ENCODE measurements at places on chromosomes 11 and 22. TPM values are rescaled to one million over a fixed set of nuclear protein-coding genes. Genes with fewer than 3 reads are reported as not detected.
A peak's percentile ranks its signal among the peaks of the same experiment; 100 is the strongest.

CCDC116 gene
- total RNA-seq, result 0.71 TPM

DNA sequence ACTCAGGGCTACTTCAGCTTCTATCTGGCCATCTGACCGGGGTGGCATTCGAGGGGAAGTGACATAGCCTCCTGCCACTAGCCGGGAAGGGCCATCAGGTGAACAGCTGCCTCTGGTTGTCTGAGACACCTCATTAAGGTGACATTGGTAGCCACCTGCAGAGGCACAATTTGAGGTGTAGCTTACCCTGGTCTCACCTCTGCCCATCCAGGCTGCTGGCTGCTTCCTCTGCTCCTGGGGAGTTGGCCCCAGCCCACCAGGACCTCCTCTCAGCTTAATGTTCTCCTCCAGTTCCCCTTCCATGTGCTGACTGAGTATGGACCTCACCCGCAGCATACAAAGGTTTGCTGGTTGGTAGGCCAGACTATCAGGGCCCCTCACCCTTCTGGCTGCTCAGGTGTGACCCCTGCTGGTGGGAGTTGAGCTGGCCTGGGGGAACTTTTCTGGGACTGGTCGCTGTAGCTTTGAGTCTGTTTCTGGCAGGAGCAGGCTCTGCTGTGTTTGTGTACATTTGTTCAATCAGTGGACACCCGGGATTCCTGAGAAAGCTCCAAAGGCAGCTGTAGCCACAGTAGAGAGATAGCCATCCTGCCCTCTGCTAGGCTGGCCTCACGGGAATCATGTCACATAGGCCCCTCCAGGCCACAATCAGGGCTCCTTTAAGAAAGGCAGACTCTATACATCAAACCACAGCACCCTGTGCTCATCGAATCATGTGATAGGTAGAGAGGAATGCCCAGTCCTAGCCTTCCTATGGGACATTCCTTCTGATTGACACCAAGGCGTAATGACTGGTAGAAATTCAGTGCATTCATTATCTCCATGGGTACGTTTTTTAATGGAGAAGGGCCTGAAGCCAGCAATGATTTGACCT, 295.1 kb upstream of the PLET1 start:
- peak; percentile 65 for DNase-seq
- H3K27me3 ChIP-seq, result no peaks in the 10 kb centered on the region
- H3K27ac ChIP-seq, result no peak overlapping the region
- no peak overlapping the region for H3K4me3 ChIP-seq

DDTL gene
- total RNA-seq, result 3.5 TPM

- no peak overlapping the region for H3K4me3 ChIP-seq
- no peaks in the 10 kb centered on the region for H3K27me3 ChIP-seq
- DNase-seq, result no peak
- no peak overlapping the region for H3K27ac ChIP-seq
Observed at GRCh38 chr22:43851979-43852307, 10.4 kb downstream of the SULT4A1 start.

GRCh38 chr11:46315033-46315738, 32.1 kb upstream of the DGKZ start:
- DNase-seq, result peak; percentile 69
- H3K27me3 ChIP-seq, result no peaks in the 10 kb centered on the region
- H3K4me3 ChIP-seq, result no peak overlapping the region
- H3K36me3 ChIP-seq, result peaks cover 28% of the 10 kb centered on the region
- H3K27ac ChIP-seq, result no peak overlapping the region

- no peak for DNase-seq
- no peak overlapping the region for H3K4me3 ChIP-seq
- H3K27ac ChIP-seq, result no peak overlapping the region
- H3K27me3 ChIP-seq, result no peaks in the 10 kb centered on the region
- H3K4me1 ChIP-seq, result peaks cover 3% of the 10 kb centered on the region
Observed at GRCh38 chr11:92447586-92447985, 223.0 kb downstream of the FAT3 start.

DNA sequence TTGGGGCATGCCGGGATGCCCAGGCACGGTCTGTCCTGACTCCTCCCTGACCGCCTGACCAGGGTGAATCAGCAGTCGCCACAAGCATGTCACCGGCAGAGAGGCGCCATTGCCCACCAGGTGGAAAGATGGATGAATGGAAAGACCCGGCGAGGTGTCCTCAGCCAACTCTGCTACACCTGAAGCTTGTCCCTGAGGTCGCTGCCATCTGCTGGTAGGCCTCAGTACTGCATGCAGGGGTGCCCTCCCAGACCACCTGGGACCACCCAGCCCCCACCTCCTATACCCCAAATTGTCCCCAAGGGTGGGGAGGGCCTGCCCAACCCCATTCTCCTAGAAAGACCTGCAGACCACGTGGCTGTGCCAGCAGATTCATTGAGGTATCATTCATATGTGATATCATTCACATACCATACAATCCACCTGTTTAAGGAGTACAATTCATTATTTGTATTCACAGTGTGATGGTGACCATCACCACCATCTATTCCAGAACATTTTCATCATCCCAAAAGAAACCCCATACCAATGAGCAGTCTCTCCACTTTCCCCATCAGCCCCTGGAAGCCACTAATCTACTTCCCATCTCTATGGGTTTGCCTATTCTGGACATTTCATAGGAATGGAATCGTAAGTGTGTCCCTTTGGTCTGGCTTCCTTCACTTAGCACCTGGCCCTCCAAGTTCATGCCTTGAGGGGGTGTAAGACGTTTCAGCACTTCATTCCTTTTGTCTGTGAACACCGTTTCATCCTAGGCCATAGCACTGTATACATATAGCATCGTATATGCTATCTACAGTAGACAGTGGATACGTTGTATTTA, 17.5 kb downstream of the FGF3 start:
- no peak overlapping the region for H3K4me3 ChIP-seq
- H3K27ac ChIP-seq, result no peak overlapping the region
- H3K4me1 ChIP-seq, result no peaks in the 10 kb centered on the region
- DNase-seq, result no peak
- H3K27me3 ChIP-seq, result no peaks in the 10 kb centered on the region

All from lung (tissue), 17 donors.